Amygdala (tissue), 56 donors: ENCODE measurements at places on chromosomes 4 and X.

DNA sequence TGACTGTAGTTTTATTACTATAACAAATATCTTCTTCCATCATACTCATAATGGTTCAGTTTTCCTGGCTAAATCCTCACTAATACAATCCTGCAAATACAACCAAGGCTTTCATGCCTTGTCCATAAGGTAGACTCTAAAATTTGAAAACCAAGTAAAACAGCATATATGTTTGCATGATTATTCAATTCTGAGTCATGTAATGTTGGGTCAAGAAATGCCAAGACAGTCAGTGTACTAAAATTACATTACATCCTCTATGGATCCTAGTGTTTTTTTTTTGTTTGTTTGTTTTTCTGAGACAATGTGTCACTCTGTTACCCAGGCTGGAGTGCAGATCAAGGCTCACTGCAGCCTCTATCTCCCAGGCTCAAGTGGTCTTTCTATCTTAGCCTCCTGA lies 38.6 kb upstream of the TEX13D start:
- DNase-seq = no peak

DNA sequence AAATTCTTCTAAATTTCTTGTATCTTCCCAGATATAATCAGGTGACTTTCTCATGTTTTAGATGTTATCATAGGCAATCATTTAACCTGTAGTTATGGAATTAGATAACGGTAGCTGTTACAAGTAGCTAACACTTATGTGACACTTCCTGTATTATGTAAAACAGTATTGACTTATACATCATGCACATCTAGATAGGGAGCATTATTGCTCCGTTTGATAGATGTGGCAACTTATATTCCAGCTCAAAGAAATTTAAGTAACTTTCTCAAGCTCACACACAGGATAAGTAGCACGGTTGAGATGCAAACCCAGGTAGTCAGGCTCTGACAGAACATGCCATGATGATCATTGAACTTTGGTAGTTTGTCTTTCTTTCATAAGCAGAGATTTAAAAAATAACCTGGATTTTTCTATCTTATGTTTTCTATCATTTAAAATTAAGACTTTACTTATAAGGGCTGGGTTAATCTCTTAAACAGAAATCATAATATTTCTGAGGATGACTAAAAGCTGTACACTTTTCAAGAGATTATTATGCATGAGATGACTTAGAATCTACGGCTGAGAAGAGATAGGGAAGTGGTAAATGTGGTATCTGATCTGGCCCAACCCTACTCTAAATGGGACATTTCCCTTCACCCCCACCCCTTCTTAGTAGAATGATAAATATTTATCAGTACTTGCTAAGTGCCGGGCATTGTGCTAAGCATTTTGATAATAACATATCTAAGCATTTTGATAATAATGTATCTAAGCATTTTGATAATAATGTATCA lies 69.1 kb upstream of the HPGD start:
- no peak for DNase-seq

- no peak for DNase-seq
Observed at GRCh38 chr4:81751531-81752289, 280.0 kb upstream of the RASGEF1B start.

- DNase-seq = no peak
Observed at GRCh38 chr4:75499900-75500299, 14.3 kb downstream of the RCHY1 start.
